Cardiac muscle cell (in vitro differentiated cells and primary cell): ENCODE measurements at places on chromosomes 7 and 10. TPM values are rescaled to one million over a fixed set of nuclear protein-coding genes. Genes with fewer than 3 reads are reported as not detected.

GRCh38 chr7:90413185-90413528 lies 9.9 kb downstream of the CLDN12 start:
- no peak for DNase-seq

GRCh38 chr7:15439853-15440252 lies 122.0 kb downstream of the AGMO start:
- no peak for DNase-seq

- DNase-seq = peak; percentile 60
Observed at GRCh38 chr10:97427571-97428179, 1.7 kb downstream of the PGAM1 start.

DNA sequence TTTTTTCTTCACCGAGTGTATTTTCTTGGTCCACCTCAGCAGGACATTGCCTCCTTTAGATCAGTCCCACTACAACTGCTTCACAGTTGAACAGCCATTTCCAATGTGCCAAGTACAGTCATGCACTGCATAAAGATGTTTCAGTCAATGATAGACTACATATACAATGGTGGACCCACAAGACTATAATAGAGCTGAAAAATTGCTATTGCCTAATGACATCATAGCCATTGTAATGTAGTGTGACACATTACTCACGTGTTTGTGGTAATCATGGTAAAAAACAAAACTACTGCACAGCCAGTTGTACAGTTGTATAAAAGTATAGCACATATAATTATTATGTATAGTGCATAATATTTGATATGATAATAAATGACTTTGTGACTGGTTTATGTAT lies 113.8 kb upstream of the HPS1 start:
- DNase-seq = no peak

GRCh38 chr10:31620226-31621151 lies 301.5 kb downstream of the ZEB1 start:
- DNase-seq = peak; percentile 7

DNA sequence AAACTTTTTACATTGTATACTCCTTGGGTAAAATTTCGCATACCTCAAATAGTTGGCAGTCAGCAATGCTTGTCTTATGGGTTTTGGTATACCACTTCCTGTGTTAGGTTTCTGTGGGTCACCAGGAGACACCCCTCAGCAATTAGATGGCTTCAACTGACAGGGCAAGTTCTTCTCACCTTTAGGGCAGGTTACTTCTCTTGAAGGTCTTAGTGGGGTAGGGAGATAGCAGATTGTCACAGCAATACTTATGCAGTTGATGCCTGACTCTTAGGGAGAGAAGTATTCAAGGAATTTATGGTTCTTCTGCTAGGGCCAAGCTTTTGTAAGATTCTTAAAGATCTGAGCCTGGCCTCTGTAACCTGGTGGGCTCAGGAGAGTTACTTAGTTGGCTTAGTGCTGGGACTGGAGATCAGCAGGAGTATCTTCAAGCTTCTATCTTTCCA lies 42.9 kb downstream of the MKLN1 start:
- DNase-seq = peak; percentile 65

DNA sequence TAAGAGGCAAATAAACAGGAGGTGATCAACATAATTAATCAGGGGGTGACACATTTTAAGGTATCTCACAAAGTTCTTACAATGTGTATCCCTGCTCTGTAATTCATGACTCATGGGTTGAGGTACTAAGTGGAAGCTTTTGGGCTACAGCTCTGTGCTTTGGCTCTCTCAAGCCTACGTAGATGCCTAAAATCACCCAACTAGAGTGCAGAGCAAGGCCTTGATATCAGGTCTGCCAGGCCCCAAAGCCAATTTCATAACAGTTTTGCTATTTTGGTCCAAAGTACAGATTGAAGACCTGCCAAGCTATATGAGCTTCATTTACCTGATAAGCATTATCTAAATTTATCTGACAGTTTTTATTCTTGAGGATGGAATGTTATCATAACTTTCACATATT lies 175.3 kb upstream of the BET1 start:
- DNase-seq = no peak

DNA sequence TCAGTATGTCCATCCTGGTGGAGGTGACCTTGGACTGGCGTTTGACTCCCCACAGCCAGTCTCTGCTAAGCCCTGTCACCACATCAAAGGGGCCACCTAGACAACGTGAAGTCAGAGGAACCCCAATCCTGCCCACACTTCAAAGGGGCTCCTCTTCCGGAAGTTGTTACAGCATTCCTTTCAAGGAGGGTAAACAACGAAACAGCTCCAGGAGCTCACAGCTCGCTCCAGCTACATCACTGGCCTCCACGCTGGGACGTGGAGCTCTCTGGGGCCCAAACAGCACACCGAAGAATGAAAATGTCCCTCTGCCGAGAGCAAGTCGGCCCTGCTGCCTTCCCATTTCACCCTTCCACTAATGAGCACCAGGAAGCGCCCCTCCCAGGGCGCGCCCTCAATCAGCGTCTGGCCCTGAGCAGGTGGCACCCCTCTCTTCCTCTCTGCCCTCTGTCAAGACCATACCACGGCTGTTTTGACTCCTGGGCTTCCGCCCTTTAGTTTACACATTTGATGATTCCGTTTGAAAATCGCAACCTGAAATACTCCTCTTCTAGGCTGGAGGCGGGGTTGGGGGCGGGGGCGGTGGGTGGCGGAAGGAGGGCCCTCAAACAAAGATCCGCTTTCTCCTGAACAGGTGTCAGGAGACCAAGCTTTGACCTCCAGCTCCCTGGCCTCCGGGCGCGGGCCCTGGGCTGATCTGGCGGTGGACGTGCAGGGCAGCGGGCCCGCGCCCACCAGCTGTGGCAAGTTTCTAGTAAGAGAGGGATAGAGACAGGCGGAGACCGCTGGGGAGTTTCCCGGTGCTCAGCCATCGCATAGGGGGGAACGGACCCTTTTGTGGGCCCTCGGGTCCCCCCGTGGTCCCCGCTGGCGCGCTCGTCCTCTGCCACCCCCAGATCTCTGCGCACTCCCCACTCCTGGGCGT lies 53.1 kb upstream of the KDM7A start:
- DNase-seq = peak; percentile 35

DNA sequence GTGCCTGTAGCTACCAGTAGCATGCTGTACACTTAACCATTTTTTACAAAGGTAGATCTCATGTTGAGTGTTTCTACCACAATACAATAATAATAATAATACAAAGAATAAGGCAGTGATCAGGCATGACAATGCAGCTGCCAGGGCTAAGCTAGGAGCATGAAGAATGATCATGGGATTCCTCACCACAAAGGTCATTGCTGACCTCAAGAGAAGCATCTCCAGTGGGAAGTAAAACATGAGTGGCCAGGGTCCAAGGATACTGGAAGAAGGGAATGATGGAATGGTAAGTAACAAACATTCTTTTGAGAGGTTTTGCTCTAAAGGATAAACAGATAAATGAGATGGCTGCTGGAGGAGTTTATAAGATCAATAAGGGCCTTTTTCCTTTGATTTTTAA lies 591.1 kb downstream of the TNS3 start:
- no peak for DNase-seq

- no peak for DNase-seq
Observed at GRCh38 chr10:33623669-33624068, 289.2 kb upstream of the NRP1 start.

GRCh38 chr10:45075216-45075615 lies 74.5 kb downstream of the ZNF22 start:
- no peak for DNase-seq

DNA sequence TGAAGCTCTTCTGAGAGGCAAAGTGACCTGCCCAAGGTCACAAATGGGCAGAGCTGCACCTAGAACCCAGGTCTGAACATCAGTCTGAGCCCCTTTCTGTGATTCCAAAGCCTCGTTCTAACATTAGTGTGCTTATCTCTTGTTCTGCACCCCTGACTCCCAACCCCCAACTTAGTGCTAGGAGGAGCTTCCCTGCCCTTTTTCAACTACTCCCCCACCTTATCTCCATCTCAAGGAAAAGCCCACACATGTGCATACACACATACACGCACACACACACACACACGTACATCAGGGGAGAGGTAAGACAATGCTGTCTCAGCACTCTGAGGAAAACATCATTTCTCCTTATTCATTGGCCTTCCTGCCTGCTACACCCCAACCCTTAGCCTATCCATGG lies 8.3 kb downstream of the PRRT4 start:
- DNase-seq = no peak

- DNase-seq = no peak
Observed at GRCh38 chr10:52368725-52369124, 54.6 kb downstream of the DKK1 start.

- no peak for DNase-seq
Observed at GRCh38 chr7:43057141-43057540, 55.3 kb upstream of the HECW1 start.

DNA sequence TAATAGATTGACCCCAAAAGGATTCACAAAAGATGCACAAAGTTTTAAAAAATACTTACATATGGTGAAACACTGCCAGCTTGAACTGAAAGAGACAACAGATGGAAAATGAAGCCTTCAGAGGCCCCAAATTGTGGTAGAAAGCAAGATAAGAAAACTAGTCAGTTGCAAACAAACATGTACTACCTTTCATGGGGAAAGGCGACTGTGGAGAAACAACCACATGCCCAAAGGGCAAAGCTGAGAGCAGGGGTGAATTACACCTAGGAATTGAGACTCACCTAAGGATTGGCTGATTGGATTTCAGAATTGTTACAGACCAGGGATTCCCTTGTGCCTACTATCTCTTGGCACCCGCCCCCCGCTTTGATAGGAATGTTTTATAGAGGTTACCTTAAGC lies 13.1 kb downstream of the EPC1 start:
- DNase-seq = no peak

- no peak for DNase-seq
Observed at GRCh38 chr10:71772832-71773220, 494 bp downstream of the VSIR start.

GRCh38 chr7:132242192-132242812 lies 334.0 kb downstream of the PLXNA4 start:
- DNase-seq = no peak

GRCh38 chr10:34821587-34822585 lies 6.8 kb upstream of the PARD3 start:
- no peak for DNase-seq

GRCh38 chr7:73718438-73718881 lies 1.0 kb downstream of the STX1A start:
- DNase-seq = no peak

DNA sequence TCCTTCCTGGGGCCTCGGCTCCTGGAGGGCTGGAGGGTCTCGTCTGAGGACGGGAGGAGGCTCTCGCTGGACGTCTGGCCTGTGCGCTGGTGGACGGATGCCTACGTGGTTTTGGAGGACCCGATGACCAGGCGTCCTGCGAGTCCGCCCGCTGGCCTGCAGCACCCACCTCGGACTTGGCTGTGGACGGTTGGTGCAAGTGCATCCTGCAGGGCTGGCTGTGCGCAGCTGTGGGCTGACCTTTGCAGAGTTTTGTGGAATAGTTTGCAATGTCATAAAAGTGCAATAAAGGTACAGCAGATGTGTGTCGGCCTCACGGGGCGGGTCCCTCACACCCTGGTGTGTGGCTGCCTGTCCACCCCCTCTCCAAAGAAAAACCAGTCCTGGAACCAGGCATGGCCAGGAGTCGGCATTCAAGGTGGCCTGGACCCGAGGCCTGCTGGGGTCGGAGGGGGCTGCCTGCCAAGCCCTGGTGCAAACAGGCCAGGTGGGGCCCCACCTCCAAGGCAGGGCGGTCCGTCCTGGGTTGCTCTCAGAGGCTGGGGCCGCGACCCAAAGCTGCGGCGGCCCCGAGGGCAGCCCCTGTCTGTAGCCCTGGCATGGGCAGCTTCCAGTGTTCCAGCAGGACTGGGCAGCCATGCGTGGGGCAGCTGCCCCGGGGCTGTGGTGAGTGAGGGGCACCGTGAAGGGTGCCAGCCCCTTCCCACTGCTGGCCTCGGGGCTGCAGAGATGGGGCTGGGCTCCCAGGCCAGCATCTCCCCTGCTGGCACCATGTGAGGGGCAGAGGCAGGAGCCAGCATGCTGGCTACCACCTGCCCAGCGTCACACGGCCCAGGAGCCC lies 29.3 kb upstream of the FOXL3 start:
- no peak for DNase-seq

DNA sequence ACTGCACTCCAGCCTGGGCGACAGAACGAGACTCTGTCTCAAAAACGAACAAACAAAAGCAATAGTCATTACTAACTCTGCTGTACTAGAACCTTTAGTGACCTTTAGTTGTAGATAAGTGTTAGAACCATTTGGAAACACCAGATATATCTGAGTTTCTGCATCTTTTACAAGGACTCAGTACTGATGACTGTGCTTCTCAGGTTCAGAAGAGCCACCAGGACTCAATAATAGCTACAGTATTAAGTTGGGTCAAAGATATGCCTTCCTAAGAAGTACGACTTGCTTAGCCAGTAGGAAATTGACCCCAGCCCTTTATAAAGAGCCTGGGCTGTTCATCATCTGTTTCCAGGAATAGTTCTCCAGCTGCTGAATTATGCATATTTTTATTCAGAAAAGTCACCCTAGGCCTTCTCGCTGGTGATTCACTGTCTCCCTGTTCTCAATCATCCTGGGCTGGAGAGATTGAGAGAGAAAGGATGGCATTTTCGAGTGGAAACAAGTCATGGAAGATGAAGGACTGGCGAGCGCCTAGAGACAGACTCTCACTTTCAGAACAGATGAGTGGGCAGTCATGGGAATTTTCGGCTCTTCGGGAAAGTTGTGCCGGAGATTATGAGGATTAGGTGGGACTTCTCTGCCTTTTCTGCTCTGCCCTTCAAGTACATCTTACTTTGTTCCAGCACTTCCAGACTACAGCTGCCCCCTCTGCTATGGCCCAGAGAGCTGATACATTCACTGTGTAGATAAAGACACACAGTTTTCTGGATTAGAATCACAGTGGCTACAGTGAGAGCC lies 316.1 kb downstream of the CCDC3 start:
- no peak for DNase-seq

PANK1 gene
- polyA plus RNA-seq = 38.2 and 39.0 TPM in 2 replicates

SLC18A3 gene
- not detected in 2 replicates for polyA plus RNA-seq

HECTD2 gene
- polyA plus RNA-seq = 8.2 and 8.5 TPM in 2 replicates

ANXA8L1 gene
- 0.39 and 0.57 TPM in 2 replicates for polyA plus RNA-seq

CXCL12 gene
- polyA plus RNA-seq = 10.1 and 30.6 TPM in 2 replicates

LARP4B gene
- 23.4 and 43.2 TPM in 2 replicates for polyA plus RNA-seq

SPDYE9 gene
- 0.73 and 1.1 TPM in 2 replicates for polyA plus RNA-seq

DDC gene
- not detected in 2 replicates for polyA plus RNA-seq
